H1 (cell line): ENCODE measurements at places on chromosomes 11 and 22. TPM values are rescaled to one million over a fixed set of nuclear protein-coding genes. Genes with fewer than 3 reads are reported as not detected.

GRCh38 chr11:43269254-43269918 is 42.4 kb upstream of the API5 start:
- no peak overlapping the region for H3K27ac ChIP-seq
- H3K4me3 ChIP-seq, result no peak overlapping the region
- H3K36me3 ChIP-seq, result no peaks in the 10 kb centered on the region
- H3K27me3 ChIP-seq, result no peaks in the 10 kb centered on the region
- peaks cover 3% of the 10 kb centered on the region; the same call in 1 of the 2 replicates for H3K4me1 ChIP-seq

- no peak overlapping the region for H3K4me3 ChIP-seq
- peaks cover 5% of the 10 kb centered on the region; the same call in 1 of the 2 replicates for H3K4me1 ChIP-seq
- no peaks in the 10 kb centered on the region for H3K27me3 ChIP-seq
- no peak overlapping the region for H3K27ac ChIP-seq
- H3K36me3 ChIP-seq, result peaks cover 4% of the 10 kb centered on the region; the same call in 1 of the 2 replicates
These were observed 20.7 kb downstream of the CHID1 start for GRCh38 chr11:889687-890475.

GRCh38 chr22:37564111-37564711 is 3.9 kb downstream of the CDC42EP1 start:
- H3K27ac ChIP-seq, result no peak overlapping the region
- H3K27me3 ChIP-seq, result peaks cover 22% of the 10 kb centered on the region
- no peak for DNase-seq
- H3K4me1 ChIP-seq, result peaks cover 7% of the 10 kb centered on the region

- H3K4me3 ChIP-seq, result peak within 1 kb of the TSS; percentile 72
- H3K27ac ChIP-seq, result no peak within 1 kb of the TSS
- peaks cover 6% of the 10 kb centered on the region; the same call in 1 of the 2 replicates for H3K27me3 ChIP-seq
- H3K4me1 ChIP-seq, result peaks cover 10% of the 10 kb centered on the region
- H3K36me3 ChIP-seq, result no peaks in the 10 kb centered on the region
These were observed at the start of gene DKK3 for GRCh38 chr11:12007769-12008737. DKK3 (minus strand) TSS chr11:12008626; CDS start chr11:12008582, 44 bp downstream.

DNA sequence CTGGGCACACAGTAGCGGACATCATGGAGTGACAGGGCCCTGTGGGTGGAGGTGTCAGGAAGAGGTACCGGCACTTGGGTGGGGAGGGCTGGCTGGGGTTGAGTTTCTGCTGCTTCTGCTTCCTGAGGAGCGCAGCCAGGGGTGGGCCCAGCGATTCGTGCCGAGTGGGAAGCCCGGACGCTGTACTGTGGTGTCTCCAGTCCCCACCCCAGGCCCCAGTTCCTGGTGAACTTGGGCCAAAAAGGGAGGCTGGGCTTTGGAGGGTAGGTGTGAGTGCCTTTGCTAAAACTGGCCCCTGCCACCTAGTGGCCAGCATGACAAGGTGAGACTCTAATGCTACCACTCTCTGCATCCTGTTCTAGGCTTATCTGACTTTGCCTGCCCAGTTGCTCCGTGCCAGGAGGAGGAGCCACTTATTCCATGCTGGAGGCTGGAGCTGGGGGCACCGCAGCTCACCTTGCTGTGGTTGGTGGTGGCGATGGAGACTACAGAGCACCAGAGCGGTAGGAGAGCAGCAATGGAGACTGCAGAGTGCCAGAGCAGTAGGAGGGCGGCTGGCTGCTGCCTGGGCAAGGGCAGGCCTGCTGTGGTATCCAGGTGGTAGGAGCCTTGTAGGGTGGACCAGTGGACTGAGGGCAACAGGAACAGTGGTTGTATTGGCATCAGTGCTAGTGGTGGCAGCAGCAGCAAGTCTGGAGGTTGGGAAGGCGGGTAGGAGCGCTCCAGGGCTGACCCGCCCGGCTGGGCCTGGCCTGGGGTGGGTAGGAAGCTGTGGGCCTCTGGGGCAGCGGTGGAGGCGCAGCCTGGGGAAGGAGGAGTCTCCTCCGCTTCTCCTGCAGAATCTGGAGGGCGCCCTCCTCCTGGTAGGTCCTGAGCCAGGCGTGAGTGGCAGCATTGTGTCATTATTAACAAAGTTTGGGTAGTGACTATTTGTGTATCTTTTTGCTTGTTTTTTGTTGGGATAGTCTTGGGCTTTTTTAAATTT is 2.2 kb upstream of the RFPL2 start:
- peaks cover 16% of the 10 kb centered on the region; the same call in 1 of the 2 replicates for H3K4me1 ChIP-seq
- DNase-seq, result peak; percentile 61
- no peaks in the 10 kb centered on the region for H3K36me3 ChIP-seq
- H3K27ac ChIP-seq, result no peak overlapping the region
- no peak overlapping the region for H3K4me3 ChIP-seq
- peaks cover 35% of the 10 kb centered on the region for H3K27me3 ChIP-seq

GRCh38 chr11:28090052-28090749 is 17.8 kb downstream of the KIF18A start:
- no peak overlapping the region for H3K27ac ChIP-seq
- DNase-seq, result no peak
- H3K36me3 ChIP-seq, result peaks cover 3% of the 10 kb centered on the region; the same call in 1 of the 2 replicates
- no peaks in the 10 kb centered on the region for H3K4me1 ChIP-seq

Gene TRIM48
- total RNA-seq, result not detected in 2 replicates

Gene ZNHIT2
- 13.0 and 14.8 TPM in 2 replicates for total RNA-seq

GRCh38 chr11:91199866-91200265 is 977.0 kb upstream of the CHORDC1 start:
- H3K4me3 ChIP-seq, result no peak overlapping the region
- no peaks in the 10 kb centered on the region for H3K36me3 ChIP-seq
- no peak for DNase-seq
- H3K27ac ChIP-seq, result no peak overlapping the region
- no peaks in the 10 kb centered on the region for H3K4me1 ChIP-seq

DNA sequence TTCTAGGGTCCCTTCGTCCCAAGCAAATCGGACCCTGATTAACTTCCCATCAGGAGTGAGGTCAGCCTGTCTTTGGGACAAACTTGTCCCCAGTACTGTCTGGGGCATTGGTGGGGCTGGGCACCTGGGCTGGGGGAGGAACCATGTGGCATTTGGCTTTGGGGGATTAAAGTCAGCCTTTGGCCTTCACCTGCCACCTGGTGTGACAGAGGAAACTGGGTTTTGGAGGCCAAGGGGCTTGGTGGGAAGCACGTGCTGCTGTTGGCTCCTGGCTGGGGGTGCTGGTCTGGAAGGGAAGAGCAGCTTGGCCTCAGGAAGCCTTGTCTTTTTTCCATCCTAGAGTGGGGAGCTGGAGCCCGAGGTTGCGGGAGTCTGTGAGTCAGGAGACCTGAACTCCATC is 78.4 kb upstream of the NECTIN1 start:
- no peak for DNase-seq
- no peak overlapping the region for H3K27ac ChIP-seq

Gene MMP27
- not detected in 2 replicates for total RNA-seq

Gene MPZL3
- total RNA-seq, result 3.3 and 3.9 TPM in 2 replicates

Gene DLG2
- 14.3 and 17.0 TPM in 2 replicates for total RNA-seq

DNA sequence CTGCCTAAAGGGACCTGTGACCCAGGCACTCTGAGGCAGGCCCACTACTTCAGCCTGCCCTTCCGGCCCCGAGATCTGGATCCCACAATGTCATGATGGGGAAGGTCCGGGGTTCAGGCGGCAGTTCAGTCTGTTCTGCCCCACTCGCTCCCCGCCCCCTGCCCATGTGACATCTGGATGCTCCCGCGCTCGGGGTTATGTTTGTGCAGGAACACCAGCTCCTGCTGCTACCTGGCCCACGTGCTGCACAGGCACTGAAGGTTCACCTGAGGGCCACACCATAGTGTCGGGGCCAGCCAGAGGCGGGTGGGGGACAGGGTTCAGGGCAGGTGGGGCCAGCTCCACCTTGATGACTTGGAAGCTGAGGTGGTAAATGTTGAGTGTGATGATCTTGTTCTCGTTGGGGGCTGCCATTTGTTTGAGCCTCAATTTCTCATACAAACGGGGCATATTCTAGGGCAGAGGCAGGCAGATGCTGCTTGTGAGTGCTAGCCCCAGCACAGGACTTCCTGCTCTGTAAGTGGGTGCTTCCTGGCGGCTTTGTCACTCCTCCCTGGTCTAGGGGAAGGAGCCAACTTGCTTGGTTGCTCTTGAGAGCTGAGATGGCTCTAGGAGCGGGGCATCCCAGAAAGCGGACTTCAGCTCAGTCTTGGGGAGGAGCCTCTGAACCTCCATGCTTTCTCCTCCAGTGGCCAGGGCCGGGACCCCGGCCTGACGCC is 4.4 kb upstream of the SIPA1 start:
- no peaks in the 10 kb centered on the region for H3K4me1 ChIP-seq
- no peak overlapping the region for H3K27ac ChIP-seq
- no peak overlapping the region for H3K4me3 ChIP-seq
- H3K36me3 ChIP-seq, result peaks cover 10% of the 10 kb centered on the region; the same call in 1 of the 2 replicates
- no peak for DNase-seq
